CD8-positive, alpha-beta memory T cell (primary cell): ENCODE measurements at places on chromosomes 7 and 10. TPM values are rescaled to one million over a fixed set of nuclear protein-coding genes. Genes with fewer than 3 reads are reported as not detected.
A peak's percentile ranks its signal among the peaks of the same experiment; 100 is the strongest.

DNA sequence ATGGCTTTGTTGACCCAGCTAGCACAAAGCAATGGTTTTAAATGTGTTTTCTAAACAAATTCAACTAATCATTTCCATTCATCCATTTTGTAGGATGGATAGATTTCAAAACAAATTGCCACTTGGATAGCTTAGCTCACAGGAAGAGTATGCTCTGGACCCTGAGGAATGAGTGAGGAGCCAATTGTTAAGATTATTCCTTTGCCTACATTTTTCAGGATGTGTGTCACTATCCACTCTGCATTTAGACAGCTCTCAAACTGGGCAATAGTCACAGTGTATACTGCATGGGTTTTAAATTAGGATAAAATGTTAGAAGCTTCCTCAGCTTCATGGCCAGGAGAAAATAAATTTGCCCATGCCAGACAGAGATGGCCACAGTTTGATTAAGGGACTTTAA lies 605.6 kb upstream of the TEX47 start:
- no peaks in the 10 kb centered on the region for H3K4me1 ChIP-seq
- H3K27me3 ChIP-seq = no peaks in the 10 kb centered on the region
- no peak overlapping the region for H3K27ac ChIP-seq
- no peaks in the 10 kb centered on the region for H3K36me3 ChIP-seq

GRCh38 chr7:2451171-2452073 lies 24.8 kb downstream of the GRIFIN start:
- no peak overlapping the region for H3K27ac ChIP-seq
- H3K36me3 ChIP-seq = no peaks in the 10 kb centered on the region
- H3K4me3 ChIP-seq = peak overlapping the region; percentile 59
- peaks cover 9% of the 10 kb centered on the region for H3K4me1 ChIP-seq

DNA sequence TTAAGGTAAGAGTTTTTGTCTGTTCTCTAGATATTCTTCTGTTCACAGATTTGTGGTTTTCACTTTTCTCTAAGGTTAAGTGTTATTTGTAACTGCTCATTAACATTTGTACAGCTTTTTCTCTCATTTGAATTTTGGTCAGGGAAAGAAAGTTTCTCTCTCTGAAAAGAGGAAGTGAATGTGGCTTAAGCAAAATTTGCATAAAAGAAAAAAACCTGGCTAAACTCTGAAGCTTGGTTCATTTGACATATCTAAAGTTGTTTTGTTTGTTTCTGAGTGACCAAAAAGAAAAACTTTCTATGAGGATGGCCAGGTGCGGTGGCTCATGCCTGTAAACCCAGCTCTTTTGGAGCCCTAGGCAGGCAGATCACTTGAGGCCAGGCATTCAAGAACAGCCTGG lies 22.0 kb upstream of the SLC26A4 start:
- no peak for DNase-seq
- H3K4me3 ChIP-seq = no peak overlapping the region
- no peaks in the 10 kb centered on the region for H3K4me1 ChIP-seq
- no peaks in the 10 kb centered on the region for H3K36me3 ChIP-seq
- no peaks in the 10 kb centered on the region for H3K27me3 ChIP-seq

- H3K27me3 ChIP-seq = no peaks in the 10 kb centered on the region
- no peak overlapping the region for H3K27ac ChIP-seq
- H3K36me3 ChIP-seq = no peaks in the 10 kb centered on the region
- no peak overlapping the region for H3K4me3 ChIP-seq
- no peaks in the 10 kb centered on the region for H3K4me1 ChIP-seq
- no peak for DNase-seq
These were observed 66.2 kb downstream of the RHOBTB1 start for GRCh38 chr10:60877777-60878120.

- H3K27me3 ChIP-seq = no peaks in the 10 kb centered on the region
- no peaks in the 10 kb centered on the region for H3K36me3 ChIP-seq
- no peak overlapping the region for H3K27ac ChIP-seq
These were observed 172.5 kb downstream of the BAMBI start for GRCh38 chr10:28849821-28850220.

DNA sequence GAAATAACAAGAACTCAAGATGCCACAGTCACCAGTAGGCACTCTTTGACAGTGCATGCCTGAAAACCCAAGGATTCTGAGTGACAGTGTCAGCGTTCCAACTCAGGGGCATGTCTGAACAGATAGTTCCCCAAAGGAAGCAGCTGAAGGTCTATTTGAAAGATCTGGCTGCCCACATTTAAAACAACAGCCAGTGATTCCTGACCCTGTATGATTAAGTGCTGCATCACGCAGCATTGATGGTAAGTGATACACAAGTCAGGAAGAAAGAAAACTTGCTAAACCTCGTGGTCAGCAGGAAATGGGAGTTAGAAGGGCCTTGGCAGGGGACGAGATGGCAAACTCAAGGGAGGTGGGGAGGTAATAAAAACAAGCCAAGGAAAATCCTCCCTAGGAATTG lies 1013.1 kb downstream of the TYW1 start:
- H3K27ac ChIP-seq = no peak overlapping the region
- H3K27me3 ChIP-seq = no peaks in the 10 kb centered on the region
- H3K4me3 ChIP-seq = no peak overlapping the region

DNA sequence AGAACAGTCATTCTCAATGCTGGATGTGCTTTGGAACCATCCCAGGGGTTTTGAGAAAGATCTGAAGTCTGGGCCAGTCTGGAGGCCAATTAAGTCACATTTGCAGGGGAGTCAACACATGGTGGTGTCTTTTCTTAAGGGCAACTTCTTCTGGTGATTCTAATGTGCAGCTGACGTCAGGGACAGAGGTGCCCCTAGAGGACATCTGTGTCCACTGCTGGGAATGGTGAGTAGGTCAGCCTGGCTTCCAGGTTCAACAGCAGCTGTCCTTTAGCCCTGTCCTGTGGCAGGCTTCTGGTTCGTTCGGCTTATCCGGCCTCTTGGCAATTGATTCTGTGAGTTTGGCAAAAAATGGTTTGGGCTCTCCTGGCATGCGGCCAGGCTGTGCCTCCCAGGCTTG lies 269.7 kb upstream of the HABP2 start:
- H3K4me1 ChIP-seq = no peaks in the 10 kb centered on the region
- H3K27ac ChIP-seq = no peak overlapping the region
- no peaks in the 10 kb centered on the region for H3K36me3 ChIP-seq
- DNase-seq = no peak
- H3K27me3 ChIP-seq = no peaks in the 10 kb centered on the region

DNA sequence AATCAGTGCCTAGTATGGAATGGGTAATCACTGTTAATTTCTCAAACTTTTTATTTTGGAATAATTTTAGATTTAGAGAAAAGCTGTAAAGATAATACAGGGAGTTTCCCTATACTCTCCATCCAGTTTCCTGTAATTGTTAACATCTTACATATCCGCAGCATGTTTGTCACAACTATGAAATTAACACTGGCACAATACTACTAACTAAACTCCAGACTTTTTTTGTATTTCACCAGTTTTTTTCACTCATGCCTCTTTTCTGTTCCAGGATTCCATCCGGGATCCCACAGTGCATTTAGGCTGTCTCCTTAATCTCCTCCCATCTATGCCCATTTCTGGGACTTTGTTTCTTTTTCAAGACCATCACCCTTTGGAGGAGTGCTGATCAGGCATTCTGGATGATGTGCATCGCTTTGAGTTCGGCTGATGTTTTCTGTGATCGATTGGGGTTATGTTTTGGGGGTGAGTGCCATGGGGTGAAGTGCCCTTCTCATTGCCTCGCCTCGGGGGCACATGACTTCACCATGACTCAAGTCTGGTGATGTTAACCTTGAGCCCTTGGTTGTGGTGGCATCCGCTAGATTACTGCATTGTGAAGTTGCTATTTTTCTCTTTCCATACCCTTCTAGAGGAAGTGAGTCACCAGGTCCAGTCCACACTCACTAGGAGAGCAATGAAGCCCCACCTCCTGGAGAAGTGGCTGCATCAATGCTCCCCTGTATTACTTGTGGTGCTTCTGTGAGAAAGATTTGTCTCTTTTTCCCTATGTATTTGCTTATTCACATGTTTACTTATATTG lies 43.9 kb upstream of the GRB10 start:
- no peaks in the 10 kb centered on the region for H3K36me3 ChIP-seq
- H3K4me1 ChIP-seq = no peaks in the 10 kb centered on the region
- no peaks in the 10 kb centered on the region for H3K27me3 ChIP-seq

- H3K27me3 ChIP-seq = no peaks in the 10 kb centered on the region
- H3K4me1 ChIP-seq = no peaks in the 10 kb centered on the region
- H3K27ac ChIP-seq = no peak overlapping the region
- DNase-seq = no peak
- no peak overlapping the region for H3K4me3 ChIP-seq
These were observed 208.1 kb downstream of the NEBL start for GRCh38 chr10:20688797-20689544.

DNA sequence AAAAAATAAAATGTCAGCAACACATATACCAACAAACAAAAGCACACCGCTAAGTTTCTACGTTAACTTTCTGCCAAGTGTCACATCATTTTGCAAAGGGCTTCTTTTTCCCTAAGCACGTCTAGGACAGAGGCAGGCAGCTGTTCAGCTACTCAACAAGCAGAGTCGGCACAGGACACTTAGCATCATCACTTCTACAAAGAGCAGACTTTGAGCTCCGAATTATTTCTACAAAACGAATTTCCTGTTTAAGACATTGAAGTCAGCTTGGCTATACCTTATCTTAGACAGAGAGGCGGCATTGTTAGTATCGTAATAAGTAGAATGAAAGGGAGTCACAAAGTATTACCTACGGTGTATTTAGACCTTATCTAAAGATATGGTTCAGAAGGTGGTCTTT lies 110.1 kb downstream of the SVIL start:
- H3K36me3 ChIP-seq = peaks cover 19% of the 10 kb centered on the region
- no peaks in the 10 kb centered on the region for H3K27me3 ChIP-seq
- DNase-seq = no peak
- no peaks in the 10 kb centered on the region for H3K4me1 ChIP-seq

GRCh38 chr10:98748298-98748697 lies 301.6 kb upstream of the HPS1 start:
- no peak overlapping the region for H3K27ac ChIP-seq
- DNase-seq = no peak
- H3K4me1 ChIP-seq = no peaks in the 10 kb centered on the region
- no peaks in the 10 kb centered on the region for H3K36me3 ChIP-seq

GRCh38 chr7:108282427-108282996 lies 152.4 kb upstream of the LAMB4 start:
- no peak overlapping the region for H3K4me3 ChIP-seq
- no peak for DNase-seq
- no peaks in the 10 kb centered on the region for H3K4me1 ChIP-seq

GRCh38 chr7:96219378-96220130 lies 102.3 kb downstream of the SLC25A13 start:
- no peaks in the 10 kb centered on the region for H3K36me3 ChIP-seq
- no peak overlapping the region for H3K27ac ChIP-seq
- no peak overlapping the region for H3K4me3 ChIP-seq
- no peak for DNase-seq
- H3K27me3 ChIP-seq = no peaks in the 10 kb centered on the region
- H3K4me1 ChIP-seq = no peaks in the 10 kb centered on the region

DNA sequence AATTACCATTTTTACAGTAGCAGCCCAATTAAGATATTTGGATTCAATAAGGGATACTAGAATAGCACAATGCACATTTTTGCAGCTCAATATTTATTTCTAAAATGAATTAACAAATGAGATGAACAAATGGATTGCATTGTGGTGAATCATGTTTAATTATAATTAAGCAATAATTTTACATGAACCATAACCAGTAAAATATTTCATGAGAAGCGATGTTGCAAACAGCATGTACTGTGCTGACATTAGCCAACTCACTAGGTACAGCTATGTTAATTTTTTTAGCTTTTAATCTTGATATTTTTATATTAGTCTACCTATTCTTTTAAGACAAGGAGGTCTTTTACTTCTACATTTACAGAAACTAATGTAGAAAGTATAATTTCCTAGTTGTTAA lies 399.1 kb upstream of the AKR1E2 start:
- no peak overlapping the region for H3K4me3 ChIP-seq
- no peaks in the 10 kb centered on the region for H3K27me3 ChIP-seq
- no peaks in the 10 kb centered on the region for H3K36me3 ChIP-seq
- H3K27ac ChIP-seq = no peak overlapping the region
- no peaks in the 10 kb centered on the region for H3K4me1 ChIP-seq

GRCh38 chr7:134685250-134685649 lies 38.6 kb downstream of the BPGM start:
- H3K27me3 ChIP-seq = no peaks in the 10 kb centered on the region
- H3K27ac ChIP-seq = no peak overlapping the region
- H3K36me3 ChIP-seq = no peaks in the 10 kb centered on the region
- DNase-seq = no peak
- H3K4me3 ChIP-seq = no peak overlapping the region

DNA sequence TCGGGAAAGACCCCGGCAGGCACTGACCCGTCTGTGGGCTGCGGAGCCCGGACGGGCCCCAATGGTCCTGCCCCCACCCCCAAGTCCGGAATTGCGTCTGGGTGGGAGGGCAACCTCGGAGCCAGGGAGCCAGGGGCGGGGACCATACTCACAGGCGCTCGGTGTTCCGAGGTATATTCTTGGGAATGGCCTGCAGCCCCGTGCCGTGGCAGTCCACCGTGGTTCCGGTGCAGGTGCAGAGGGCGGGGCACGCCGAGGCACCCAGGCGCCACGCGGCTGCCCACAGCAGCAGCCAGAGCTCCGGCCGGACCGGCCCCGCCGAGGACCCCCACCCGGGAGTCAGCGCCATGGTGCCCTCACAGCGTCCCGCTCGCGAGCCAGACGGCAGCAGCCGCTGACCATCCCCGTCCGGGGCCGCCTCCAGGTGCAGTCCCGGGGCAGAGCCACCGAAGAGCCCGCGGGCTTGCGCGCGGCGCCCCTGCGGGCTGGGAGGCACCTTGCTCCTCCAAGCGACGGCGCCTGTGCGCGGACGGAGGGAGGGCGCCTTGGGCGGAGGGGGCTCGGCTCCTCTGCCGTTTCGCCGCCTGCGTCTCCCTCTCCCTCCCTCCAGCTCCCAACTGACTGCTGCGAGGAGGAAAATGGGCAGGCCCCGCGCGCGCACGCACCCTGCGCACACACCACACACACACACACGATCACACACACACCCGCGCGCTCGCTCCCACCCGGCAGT lies at the start of gene SLIT1:
SLIT1 (minus strand) TSS at position 634 of the 733 bp plus-strand sequence; CDS start at position 349, 285 bp downstream.
- H3K4me3 ChIP-seq = no peak within 1 kb of the TSS
- peaks cover 6% of the 10 kb centered on the region for H3K27me3 ChIP-seq

GRCh38 chr7:50696810-50697582 lies 85.7 kb downstream of the GRB10 start:
- no peak overlapping the region for H3K27ac ChIP-seq
- H3K4me3 ChIP-seq = no peak overlapping the region
- no peaks in the 10 kb centered on the region for H3K27me3 ChIP-seq
- no peaks in the 10 kb centered on the region for H3K4me1 ChIP-seq
- no peaks in the 10 kb centered on the region for H3K36me3 ChIP-seq

DNA sequence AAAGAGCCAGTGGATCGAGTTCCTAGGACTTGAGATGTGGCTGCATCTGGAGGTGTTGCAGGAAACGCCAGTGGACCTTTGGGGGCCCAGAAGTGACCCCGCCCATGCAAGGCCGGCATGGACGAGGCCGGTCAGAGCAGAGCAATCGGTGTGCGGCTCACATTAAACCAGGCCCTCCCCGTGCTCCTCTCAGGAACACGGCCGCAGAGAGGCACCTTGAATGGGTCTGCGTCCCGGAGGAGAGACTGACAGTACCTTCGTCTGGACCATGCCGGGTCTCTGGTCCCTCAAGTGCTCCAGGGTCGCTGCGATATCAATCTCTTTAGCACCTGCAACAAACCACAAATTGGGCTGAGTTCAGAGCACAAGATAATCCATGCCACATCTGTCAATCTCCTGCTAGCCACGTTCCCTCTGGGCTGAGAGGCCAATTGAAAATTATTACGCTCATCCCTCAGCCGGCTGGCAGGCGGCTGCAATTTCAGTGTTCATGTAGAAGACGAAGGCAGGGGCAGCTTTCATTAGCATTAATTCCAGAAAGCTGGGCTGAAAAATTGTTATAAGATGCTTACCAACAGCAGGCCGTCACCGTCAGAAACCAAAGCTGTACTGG lies 212.0 kb downstream of the DNAJB6 start:
- no peaks in the 10 kb centered on the region for H3K36me3 ChIP-seq
- H3K4me3 ChIP-seq = no peak overlapping the region

The ARHGAP22 gene
- total RNA-seq = not detected

The LRRC4 gene
- 0.51 TPM for total RNA-seq

The GDF10 gene
- 0.18 TPM for total RNA-seq
